ENCODE measurements at places on chromosomes 5 and 9.

DNA sequence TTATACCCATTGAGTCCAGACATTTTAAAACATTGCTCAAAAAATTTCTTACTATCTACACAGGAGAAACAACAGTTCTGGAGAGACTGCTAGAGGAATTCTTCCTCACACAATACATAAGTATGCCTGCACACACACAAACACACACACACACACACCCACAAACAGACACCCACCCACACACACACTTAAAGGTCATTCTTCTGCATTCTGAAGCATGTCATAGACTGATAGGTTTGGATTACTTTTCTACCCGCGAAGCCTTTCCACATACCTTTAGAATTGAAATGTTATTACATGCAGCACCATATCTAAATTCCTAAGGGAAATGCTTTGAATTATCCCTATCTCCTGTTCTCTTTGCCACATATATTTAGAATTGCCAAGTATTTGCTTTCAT is 80.2 kb downstream of the FAM174A start:
- DNase-seq, result no peak

GRCh38 chr9:32398207-32398606 is 13.8 kb downstream of the ACO1 start:
- no peak for DNase-seq

GRCh38 chr5:21711866-21712758 is 1141.0 kb downstream of the CDH12 start:
- DNase-seq, result no peak

DNA sequence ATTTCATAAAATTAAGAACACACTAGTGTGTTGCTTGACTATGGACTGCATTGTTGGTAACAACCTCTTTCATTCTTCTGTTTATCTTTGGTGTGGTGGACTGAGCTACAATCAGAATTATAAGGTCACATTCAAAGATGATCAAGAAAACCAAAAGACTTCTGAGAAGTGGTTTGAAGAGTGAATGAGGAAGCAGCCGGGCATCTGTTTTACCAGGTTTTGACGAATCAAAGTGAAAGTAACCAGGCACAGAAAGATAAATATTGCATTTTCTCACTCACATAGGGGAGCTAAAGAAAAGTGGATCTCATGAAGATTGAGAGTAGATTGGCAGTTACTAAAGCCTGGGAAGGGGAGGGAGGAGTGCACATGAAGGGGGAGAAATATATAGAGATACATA is 589.1 kb downstream of the ZNF608 start:
- DNase-seq, result no peak

GRCh38 chr9:105087910-105088898 is 156.2 kb upstream of the SLC44A1 start:
- DNase-seq, result no peak

GRCh38 chr5:158976035-158976434 is 123.7 kb downstream of the EBF1 start:
- peak; percentile 90 for DNase-seq

GRCh38 chr5:159873680-159874079 is 42.6 kb upstream of the ADRA1B start:
- no peak for DNase-seq

GRCh38 chr5:147169399-147169798 is 65.4 kb upstream of the STK32A start:
- peak; percentile 58 for DNase-seq
